Umbilical cord (tissue), 2 donors: ENCODE measurements at places on chromosomes 7 and 10. TPM values are rescaled to one million over a fixed set of nuclear protein-coding genes. Genes with fewer than 3 reads are reported as not detected.

PHF14 gene
- total RNA-seq: 99.4 TPM

GPC2 gene
- total RNA-seq: 0.72 TPM

ADARB2 gene
- not detected for total RNA-seq

CHAT gene
- total RNA-seq: not detected

PTPRN2 gene
- total RNA-seq: 0.72 TPM

INSYN2A gene
- 3.9 TPM for total RNA-seq

DYDC1 gene
- not detected for total RNA-seq

EBLN1 gene
- 3.6 TPM for total RNA-seq

NME8 gene
- total RNA-seq: not detected

DNAJC30 gene
- 0.96 TPM for total RNA-seq

RET gene
- total RNA-seq: 4.3 TPM

TYW1B gene
- total RNA-seq: 4.3 TPM

STEAP2 gene
- 22.4 TPM for total RNA-seq

CRPPA gene
- 12.3 TPM for total RNA-seq

SORCS1 gene
- total RNA-seq: 5.8 TPM

HOXA10 gene
- total RNA-seq: 14.2 TPM

IQUB gene
- total RNA-seq: 2.6 TPM

GALNT17 gene
- 3.9 TPM for total RNA-seq

INMT gene
- 151 TPM for total RNA-seq

C10orf105 gene
- 0.48 TPM for total RNA-seq

ZNF117 gene
- 27.7 TPM for total RNA-seq

MRLN gene
- 16.9 TPM for total RNA-seq

FAM25G gene
- not detected for total RNA-seq

CLDN4 gene
- 17.6 TPM for total RNA-seq

ST8SIA6 gene
- total RNA-seq: 4.3 TPM

HEPACAM2 gene
- 4.3 TPM for total RNA-seq

NSUN6 gene
- 17.8 TPM for total RNA-seq

CPN1 gene
- not detected for total RNA-seq

DMBT1 gene
- 0.24 TPM for total RNA-seq

ZFYVE27 gene
- 11.6 TPM for total RNA-seq

GRM3 gene
- 1.7 TPM for total RNA-seq

TFR2 gene
- total RNA-seq: 2.4 TPM

BHLHA15 gene
- total RNA-seq: not detected

PNLIPRP1 gene
- total RNA-seq: 2.9 TPM

OR2A5 gene
- total RNA-seq: 3.6 TPM

SPDYE9 gene
- total RNA-seq: 1.7 TPM

SCART1 gene
- 2.9 TPM for total RNA-seq

NAT16 gene
- 1.2 TPM for total RNA-seq

ENKUR gene
- total RNA-seq: 2.9 TPM

TRIM73 gene
- 1.9 TPM for total RNA-seq

IMPDH1 gene
- total RNA-seq: 35.6 TPM

CCDC71L gene
- total RNA-seq: 28.9 TPM

ACSM6 gene
- total RNA-seq: 0.96 TPM

PVRIG gene
- 0.48 TPM for total RNA-seq

CCAR1 gene
- total RNA-seq: 69.3 TPM

GRID2IP gene
- total RNA-seq: 0.96 TPM

PSD gene
- total RNA-seq: 11.6 TPM

INHBA gene
- 172 TPM for total RNA-seq

SNCG gene
- 5.3 TPM for total RNA-seq
